ENCODE measurements at places on chromosomes 3 and 15. TPM values are rescaled to one million over a fixed set of nuclear protein-coding genes. Genes with fewer than 3 reads are reported as not detected.

DNA sequence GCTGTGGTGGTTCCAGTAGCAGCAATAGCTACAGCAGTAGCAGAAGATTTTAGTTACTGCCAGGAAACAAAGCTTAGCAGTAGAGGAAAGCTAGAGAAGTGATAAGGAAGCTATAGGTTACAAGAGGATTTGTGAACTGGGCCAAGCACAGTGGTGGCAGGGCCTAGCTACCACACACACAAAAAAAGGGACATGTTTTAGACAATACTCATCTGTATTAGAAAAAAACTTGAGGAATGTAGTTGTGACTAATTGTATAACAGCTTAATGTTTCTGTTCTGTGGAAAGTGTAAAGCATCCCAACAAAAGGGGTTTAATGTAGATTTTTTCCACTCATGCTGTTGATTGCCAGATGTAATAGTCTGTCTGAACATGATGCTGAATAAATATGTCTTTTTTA, 29.9 kb upstream of the PFN2 start:
- H3K27ac ChIP-seq, result no peak overlapping the region
- DNase-seq, result no peak
- no peaks in the 10 kb centered on the region for H3K4me1 ChIP-seq
- no peaks in the 10 kb centered on the region for H3K27me3 ChIP-seq
- H3K36me3 ChIP-seq, result no peaks in the 10 kb centered on the region

DNA sequence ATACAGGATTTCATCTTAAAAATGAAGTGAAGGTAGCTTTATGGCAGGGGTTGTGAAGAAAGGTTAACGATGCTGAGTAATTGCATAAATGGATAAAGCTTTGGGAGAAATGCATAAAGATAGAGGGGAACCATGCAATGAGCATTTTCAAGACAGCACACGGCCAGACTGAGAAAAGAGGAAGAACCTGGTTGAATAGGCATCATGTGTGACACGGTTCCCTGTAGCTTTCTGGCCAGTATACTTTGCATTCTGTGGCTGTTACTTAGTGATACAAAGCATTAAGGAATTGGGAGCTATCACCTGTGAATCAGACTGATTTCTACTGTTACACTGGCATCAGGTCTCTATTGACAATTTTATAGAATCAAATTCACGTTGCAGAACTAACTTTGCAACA, 33.3 kb downstream of the NR2C2 start:
- H3K36me3 ChIP-seq, result no peaks in the 10 kb centered on the region
- no peak for DNase-seq
- H3K4me3 ChIP-seq, result no peak overlapping the region
- no peak overlapping the region for H3K27ac ChIP-seq
- H3K27me3 ChIP-seq, result no peaks in the 10 kb centered on the region

- H3K27ac ChIP-seq, result no peak overlapping the region
- no peaks in the 10 kb centered on the region for H3K27me3 ChIP-seq
- no peaks in the 10 kb centered on the region for H3K4me1 ChIP-seq
- H3K36me3 ChIP-seq, result no peaks in the 10 kb centered on the region
Measured at GRCh38 chr3:13114811-13115575, 41.8 kb upstream of the IQSEC1 start.

DNA sequence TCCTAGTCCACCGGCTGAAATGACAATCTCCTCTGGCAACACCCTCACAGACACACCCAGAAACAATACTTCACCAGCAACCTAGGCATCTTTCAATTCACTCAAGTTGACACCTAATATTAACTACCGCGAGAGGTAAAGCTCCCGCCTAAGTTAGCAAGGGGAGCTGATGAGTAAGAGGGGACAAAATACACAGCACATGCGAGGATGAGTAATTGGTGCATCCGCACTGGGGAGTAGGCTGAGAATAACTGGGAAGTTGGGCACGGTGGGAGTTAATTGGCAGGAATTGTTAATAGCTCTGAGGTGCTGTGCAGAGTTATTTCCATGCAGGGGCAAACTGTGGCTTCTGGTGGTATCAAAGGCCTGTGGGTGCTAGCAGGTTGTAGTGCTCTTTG, 14.5 kb upstream of the PLD1 start:
- H3K36me3 ChIP-seq, result no peaks in the 10 kb centered on the region
- H3K4me1 ChIP-seq, result no peaks in the 10 kb centered on the region

KBTBD8 gene
- not detected for total RNA-seq
